ENCODE measurements at places on chromosomes 16 and 17.
A peak's percentile ranks its signal among the peaks of the same experiment; 100 is the strongest.

GRCh38 chr17:13542636-13543035 lies 59.1 kb downstream of the HS3ST3A1 start:
- no peaks in the 10 kb centered on the region for H3K27me3 ChIP-seq
- H3K36me3 ChIP-seq = no peaks in the 10 kb centered on the region
- no peak overlapping the region for H3K4me3 ChIP-seq
- H3K27ac ChIP-seq = no peak overlapping the region

- H3K4me1 ChIP-seq = no peaks in the 10 kb centered on the region
- H3K27ac ChIP-seq = no peak overlapping the region
- no peak for DNase-seq
- no peaks in the 10 kb centered on the region for H3K36me3 ChIP-seq
- H3K4me3 ChIP-seq = no peak overlapping the region
- H3K27me3 ChIP-seq = no peaks in the 10 kb centered on the region
These were observed 142.4 kb upstream of the NOL11 start for GRCh38 chr17:67575325-67575724.

DNA sequence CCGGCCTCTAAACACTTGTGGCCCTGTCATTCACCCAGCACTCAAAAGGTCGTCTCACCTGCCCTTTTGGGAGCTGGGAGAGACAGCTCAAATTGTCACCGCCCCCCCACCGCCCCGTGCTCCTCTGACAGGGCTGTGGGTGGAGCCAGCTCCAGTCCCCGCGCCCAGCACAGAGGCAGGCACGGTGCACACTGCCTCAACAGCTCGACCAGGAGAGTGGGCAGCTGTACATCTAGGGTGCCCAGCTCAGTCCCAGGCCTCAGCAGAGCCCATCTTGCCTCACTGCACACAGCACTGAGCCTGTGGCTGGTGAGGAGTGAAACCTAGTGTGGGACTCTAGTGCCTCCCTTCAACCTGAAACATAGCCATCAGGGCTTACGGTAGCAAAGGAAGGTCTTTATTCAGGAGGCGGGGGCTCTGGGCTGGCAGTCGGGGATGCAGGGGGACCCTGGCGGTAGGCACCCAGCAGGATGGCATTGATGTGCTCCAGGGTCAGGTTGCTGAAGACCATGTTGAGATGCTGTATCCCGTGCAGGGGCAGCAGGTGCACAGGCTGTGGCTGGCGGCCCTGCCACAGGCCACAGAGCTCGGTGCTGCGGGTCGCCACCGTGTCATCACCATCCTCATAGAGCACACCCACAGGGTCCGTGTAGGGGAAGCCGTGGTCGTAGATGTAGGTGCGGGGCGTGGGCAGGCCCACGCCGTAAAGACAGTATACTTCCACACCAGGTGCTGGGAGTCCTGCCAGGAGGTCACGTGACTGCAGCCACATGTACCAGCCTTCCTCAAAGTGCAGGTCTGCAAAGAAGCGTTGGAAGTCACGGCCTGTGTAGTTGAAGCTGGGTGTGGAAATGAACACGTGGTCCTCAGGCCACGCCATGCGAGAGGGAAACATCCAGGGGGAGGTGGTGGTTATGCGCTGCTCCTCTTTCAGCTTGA lies 3.1 kb upstream of the PSMB10 start:
- no peak for DNase-seq
- H3K4me1 ChIP-seq = peaks cover 62% of the 10 kb centered on the region
- peak overlapping the region; percentile 1 for H3K27ac ChIP-seq
- no peaks in the 10 kb centered on the region for H3K27me3 ChIP-seq

DNA sequence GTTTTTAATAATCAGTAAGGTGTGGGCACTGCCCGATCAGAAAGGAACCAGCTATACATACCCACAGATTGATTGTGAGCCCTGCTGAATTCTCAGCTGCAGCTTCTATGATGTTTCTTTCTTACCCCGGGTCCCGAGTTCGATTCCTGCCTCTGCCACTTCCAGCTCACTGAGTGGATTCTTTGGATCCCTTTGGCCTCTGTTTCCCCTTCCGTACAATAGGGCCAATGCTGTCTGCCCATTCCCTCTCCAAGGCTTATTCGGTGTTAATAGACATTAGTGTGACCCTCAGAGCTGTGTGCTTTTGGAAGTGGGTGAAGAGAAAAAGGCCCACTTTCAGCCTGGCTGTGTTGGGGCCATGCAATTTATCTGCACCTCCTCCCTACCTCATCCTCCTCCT lies 115.8 kb downstream of the IRX5 start:
- no peaks in the 10 kb centered on the region for H3K36me3 ChIP-seq
- H3K27ac ChIP-seq = no peak overlapping the region
- H3K4me1 ChIP-seq = no peaks in the 10 kb centered on the region

GRCh38 chr17:68341482-68341881 lies 50.2 kb downstream of the ARSG start:
- no peaks in the 10 kb centered on the region for H3K36me3 ChIP-seq
- DNase-seq = no peak
- H3K4me3 ChIP-seq = no peak overlapping the region
- H3K27ac ChIP-seq = no peak overlapping the region

GRCh38 chr17:75899353-75899752 lies 2.6 kb upstream of the TRIM65 start:
- peaks cover 9% of the 10 kb centered on the region for H3K4me1 ChIP-seq
- no peaks in the 10 kb centered on the region for H3K27me3 ChIP-seq
- no peak overlapping the region for H3K27ac ChIP-seq
- no peak for DNase-seq
- peaks cover 26% of the 10 kb centered on the region for H3K36me3 ChIP-seq

DNA sequence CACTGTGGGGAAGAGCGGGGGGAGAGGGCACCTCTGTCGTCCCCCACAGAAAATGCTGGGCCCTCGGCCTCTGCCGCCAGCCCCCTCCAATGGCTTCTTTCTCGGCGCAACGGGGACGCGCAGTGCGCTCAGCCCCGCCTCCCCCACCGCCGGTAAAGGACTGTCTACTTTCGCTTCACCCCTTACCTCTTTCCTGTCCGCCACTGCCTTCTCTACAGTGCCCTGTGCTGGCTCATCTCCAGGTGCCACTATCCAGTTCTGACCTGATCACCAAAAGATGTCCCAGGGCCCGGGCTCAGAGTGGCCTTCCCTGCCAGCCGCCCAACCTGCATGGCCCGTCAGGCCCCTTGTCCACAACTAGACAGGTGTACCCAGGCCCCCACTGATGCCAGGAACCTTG lies 7.3 kb downstream of the ENDOV start:
- no peak overlapping the region for H3K4me3 ChIP-seq
- no peaks in the 10 kb centered on the region for H3K36me3 ChIP-seq

DNA sequence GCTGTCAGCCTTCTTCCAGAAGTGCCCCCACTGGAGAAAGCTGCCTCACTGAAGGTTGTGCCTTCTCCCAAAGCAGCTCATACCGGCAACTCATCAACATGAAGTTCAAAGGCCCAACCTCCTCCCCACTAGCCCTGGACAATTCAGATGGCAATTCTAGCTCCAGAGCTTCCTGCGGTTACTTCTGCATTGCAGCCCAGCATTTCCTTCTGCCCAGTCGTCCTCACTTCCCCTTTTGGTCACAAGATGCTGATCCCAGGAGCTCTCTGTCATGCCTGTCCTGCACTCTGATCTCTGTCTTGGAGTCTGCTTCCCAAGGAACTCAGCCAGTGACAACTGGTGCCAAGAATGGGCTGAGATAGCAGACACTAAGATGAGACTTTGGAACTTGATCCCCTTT lies 178.2 kb upstream of the SOX9 start:
- H3K4me1 ChIP-seq = no peaks in the 10 kb centered on the region
- H3K4me3 ChIP-seq = no peak overlapping the region
- H3K27ac ChIP-seq = no peak overlapping the region
- no peak for DNase-seq
- no peaks in the 10 kb centered on the region for H3K36me3 ChIP-seq
- H3K27me3 ChIP-seq = no peaks in the 10 kb centered on the region

DNA sequence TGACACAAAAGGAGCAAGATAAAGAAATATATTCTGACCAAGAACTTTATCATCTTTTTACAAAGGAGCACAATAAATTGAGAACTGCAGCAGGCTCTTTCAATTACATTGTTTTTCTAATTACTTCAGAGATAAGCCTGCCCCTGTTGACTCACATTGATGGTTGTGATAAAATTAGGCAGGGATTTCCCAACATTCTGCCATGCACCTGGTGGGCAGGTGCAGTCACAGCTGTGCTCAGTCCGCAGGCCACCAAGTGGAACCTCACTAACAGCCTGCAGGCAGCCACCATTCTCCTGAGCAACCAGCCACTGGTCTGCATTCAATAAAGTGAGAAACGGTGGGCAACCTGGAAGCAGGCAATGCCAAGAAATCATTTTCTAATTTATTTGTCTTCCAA lies 5.1 kb downstream of the FANCA start:
- no peak overlapping the region for H3K4me3 ChIP-seq
- peaks cover 2% of the 10 kb centered on the region for H3K4me1 ChIP-seq
- DNase-seq = no peak
- no peaks in the 10 kb centered on the region for H3K27me3 ChIP-seq

- peaks cover 2% of the 10 kb centered on the region for H3K36me3 ChIP-seq
- H3K4me1 ChIP-seq = peaks cover 64% of the 10 kb centered on the region
- no peak for DNase-seq
- H3K27me3 ChIP-seq = no peaks in the 10 kb centered on the region
These were observed 3.0 kb downstream of the TP53I13 start for GRCh38 chr17:29571486-29571882.

- DNase-seq = no peak
- no peaks in the 10 kb centered on the region for H3K27me3 ChIP-seq
- no peak overlapping the region for H3K27ac ChIP-seq
- H3K4me3 ChIP-seq = no peak overlapping the region
- H3K36me3 ChIP-seq = peaks cover 22% of the 10 kb centered on the region
- peaks cover 2% of the 10 kb centered on the region for H3K4me1 ChIP-seq
These were observed 30.8 kb downstream of the FBXO31 start for GRCh38 chr16:87352818-87353217.

DNA sequence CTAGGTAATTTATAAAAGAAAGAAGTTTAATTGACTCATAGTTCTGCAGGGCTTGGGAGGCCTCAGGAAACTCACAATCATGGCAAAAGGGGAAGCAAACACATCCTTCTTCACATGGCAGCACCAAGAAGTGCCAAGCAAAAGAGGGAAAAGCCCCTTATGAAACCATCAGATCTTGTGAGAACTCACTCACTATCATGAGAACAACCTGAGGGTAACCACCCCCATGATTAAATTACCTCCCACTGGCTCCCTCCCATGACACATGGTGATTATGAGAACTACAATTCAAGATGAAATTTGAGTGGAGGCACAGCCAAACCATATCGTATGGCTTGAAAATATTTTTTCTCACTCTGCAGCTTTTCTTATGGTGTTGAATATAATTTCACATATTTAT lies 151.7 kb downstream of the ANKFN1 start:
- no peak overlapping the region for H3K27ac ChIP-seq
- H3K4me3 ChIP-seq = no peak overlapping the region
- H3K36me3 ChIP-seq = no peaks in the 10 kb centered on the region
- H3K27me3 ChIP-seq = no peaks in the 10 kb centered on the region
- H3K4me1 ChIP-seq = no peaks in the 10 kb centered on the region
- DNase-seq = no peak

DNA sequence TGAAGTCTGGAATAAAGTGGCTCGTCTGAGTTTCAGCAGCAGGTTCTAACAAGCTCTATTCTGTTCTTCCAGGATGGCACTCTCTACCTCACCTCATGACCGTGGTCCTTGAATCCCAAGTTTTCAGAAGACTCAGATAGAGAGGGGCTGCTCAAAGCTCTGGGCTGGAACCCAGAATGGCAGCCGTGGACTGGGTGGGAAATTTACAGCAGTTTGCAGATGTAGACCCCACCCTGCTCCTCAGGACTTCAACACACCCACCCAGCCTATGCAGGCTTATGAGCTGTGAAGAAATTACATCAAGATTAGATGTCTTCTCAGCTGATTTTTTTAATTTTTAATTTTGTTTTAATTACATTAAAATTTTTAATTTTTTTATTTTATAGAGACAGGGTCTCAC lies 59.4 kb downstream of the METRNL start:
- no peak for DNase-seq
- H3K4me1 ChIP-seq = no peaks in the 10 kb centered on the region
- no peaks in the 10 kb centered on the region for H3K36me3 ChIP-seq
- no peak overlapping the region for H3K27ac ChIP-seq
- H3K27me3 ChIP-seq = no peaks in the 10 kb centered on the region

DNA sequence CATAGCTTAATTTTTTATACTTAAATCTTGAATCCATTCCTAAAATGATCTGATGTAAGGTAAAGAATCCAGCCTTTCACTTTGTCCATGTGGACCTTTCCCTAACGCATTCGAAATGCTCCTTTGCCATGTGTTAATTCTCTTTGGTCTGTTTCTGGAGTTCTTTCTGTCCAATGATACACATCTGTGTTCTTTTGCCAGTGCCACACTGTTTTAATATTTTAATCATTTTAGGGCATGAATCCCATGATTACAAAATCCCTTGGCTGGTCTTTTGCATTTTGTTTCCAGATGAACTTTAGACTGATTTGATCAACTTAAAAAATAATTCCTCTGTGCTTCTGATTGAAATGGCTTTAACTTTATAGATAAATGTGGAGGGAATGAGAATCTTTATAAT lies 74.1 kb downstream of the NTN1 start:
- DNase-seq = no peak
- H3K36me3 ChIP-seq = no peaks in the 10 kb centered on the region

- DNase-seq = no peak
- no peak within 1 kb of the TSS for H3K27ac ChIP-seq
- no peaks in the 10 kb centered on the region for H3K36me3 ChIP-seq
- H3K4me1 ChIP-seq = no peaks in the 10 kb centered on the region
These were observed at the start of gene GFAP for GRCh38 chr17:44915321-44915726. TSS of gene GFAP (minus strand) at chr17:44915500. CDS start at chr17:44915486, 14 bp downstream.

GRCh38 chr16:52690468-52690867 lies 143.5 kb upstream of the TOX3 start:
- no peak overlapping the region for H3K27ac ChIP-seq
- no peak for DNase-seq
- H3K36me3 ChIP-seq = no peaks in the 10 kb centered on the region
- H3K27me3 ChIP-seq = no peaks in the 10 kb centered on the region

- no peaks in the 10 kb centered on the region for H3K36me3 ChIP-seq
- no peaks in the 10 kb centered on the region for H3K27me3 ChIP-seq
- no peak for DNase-seq
- H3K4me1 ChIP-seq = no peaks in the 10 kb centered on the region
These were observed 154.8 kb downstream of the SALL1 start for GRCh38 chr16:50996166-50996829.

GRCh38 chr17:59530531-59530930 lies 34.9 kb upstream of the DHX40 start:
- H3K27me3 ChIP-seq = no peaks in the 10 kb centered on the region
- no peaks in the 10 kb centered on the region for H3K4me1 ChIP-seq
- no peak overlapping the region for H3K4me3 ChIP-seq

GRCh38 chr17:77645072-77646045 lies 313.1 kb upstream of the TNRC6C start:
- peaks cover 9% of the 10 kb centered on the region for H3K27me3 ChIP-seq
- no peaks in the 10 kb centered on the region for H3K36me3 ChIP-seq
- no peak overlapping the region for H3K27ac ChIP-seq
- no peak for DNase-seq

Measured in liver (tissue), 10 donors.